ENCODE measurements at places on chromosomes 1 and 21.

GRCh38 chr1:93079685-93080141, 630 bp downstream of the MTF2 start:
- no peak for DNase-seq

DNA sequence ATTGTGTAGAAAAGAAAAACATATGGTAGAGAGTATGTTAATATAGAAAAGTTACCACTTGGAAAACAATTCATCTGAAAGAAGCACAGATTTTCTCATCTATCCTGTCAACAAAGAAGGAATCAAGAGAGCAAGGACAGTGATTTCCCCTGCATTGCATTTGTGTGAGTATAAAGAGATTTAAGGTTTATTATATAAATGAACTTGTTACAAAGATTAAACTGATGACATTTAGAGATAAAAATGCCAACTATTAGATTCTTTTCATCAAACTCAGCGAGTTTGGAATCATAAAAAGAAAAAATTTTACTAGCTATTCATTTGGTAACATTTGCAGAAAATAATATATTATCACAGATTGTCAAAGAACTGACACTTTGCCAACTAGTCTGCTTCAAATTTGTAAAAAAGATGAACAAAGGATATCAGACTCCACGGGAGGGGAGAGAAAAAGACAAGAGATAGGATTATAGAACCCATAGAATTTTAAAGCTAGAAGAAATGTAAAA, at the start of gene RGS21:
Gene RGS21, plus strand, starts transcription at position 51 of the 509 bp plus-strand sequence. CDS start 26,045 bp downstream, outside the sequence.
- DNase-seq, result no peak

DNA sequence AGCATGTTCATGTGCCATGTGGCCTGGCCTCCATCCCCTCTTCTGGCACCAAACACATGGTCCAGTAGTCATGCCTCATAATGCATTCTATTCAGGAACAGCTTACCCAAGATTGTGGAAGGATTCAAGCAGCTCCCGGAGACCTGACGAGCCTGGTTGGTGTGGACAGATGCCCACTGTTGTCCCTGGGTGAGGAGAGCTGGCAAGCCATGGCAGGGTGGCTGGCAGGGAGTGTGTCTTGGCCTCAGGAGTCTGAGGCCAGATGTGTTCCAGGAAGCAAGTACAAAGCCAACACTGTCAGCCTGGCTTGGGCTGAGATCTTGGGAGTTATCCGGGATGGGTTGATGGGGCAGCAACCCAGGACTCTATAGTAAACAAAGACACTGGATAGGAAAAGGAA, 7.3 kb upstream of the FABP3 start:
- peak; percentile 21 for DNase-seq

DNA sequence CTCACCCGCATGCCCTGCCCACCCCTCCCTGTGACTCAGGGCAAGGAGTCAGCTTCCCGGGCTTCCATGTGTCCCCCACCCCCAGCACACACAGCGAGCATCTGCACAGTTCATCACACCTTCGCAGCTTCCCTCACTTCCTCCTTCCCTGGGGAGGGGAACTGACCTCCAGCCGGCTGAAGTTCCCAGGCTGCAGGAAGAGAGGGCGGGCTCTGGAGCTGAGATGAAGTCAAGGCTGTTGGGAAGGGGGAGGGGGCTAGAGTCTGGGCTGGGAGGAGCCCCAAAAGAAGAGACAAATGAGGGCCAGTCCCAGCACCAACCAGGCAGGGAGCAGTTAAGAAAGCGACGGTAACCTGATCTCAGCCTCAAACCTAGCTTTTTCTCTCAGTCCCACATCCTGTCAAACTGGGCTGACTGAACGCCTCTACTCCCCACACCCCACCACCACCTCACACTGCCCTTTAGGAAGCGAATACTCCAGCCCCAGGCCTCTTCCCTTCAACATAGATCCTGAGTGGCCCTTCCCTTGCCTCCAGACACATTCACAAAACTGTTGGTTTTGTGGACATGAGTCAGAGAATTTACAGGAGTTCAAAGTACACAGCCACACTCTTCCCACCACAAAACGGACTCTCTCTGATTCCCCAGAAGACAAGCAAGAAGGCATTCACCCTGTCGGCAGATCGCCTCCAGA, 1.8 kb downstream of the RHOC start:
- DNase-seq, result peak; percentile 93

DNA sequence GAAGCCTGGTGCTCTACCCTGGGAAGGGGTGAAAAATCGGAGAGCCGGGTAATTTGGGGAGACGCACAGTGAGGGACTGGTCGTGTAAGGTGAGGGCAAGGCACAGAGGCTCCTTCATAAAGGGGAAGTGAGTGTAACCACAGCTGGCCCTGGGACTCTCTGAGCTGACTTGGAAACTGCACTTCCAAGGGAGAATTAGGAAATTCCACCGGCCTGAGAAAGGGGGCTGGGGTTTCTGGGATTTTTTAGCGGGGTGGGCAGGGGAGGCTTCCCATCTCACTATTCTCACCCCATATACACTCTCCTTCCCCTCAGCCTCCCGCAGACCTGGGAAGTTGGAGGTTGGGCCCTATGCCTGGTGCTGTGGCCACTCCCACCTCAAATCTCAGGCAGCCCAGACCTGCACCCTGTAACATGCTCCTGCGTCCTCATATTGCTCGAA, 88.3 kb upstream of the IPO9 start:
- no peak for DNase-seq

DNA sequence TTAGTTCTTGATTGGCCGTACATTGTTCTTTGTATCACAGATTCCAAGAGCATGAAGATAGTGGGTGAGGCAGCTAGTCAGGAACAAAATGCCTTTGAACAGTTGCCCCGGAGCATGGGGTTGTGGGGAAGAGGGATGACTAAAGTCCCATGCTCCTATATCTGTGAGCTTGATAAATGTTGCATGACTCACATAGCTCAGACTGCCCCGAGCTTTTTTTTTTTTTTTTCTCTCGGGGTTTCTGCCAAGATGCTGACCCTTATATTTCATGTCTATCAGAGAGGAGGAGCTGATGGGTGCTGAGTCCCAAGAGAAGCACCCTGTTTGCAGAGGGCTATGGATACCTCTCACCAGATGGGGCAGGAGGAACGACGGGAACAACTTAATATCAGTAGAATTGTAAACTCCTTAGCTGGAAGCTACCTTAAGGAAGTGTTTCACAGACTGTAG, 40.6 kb downstream of the SRRM1 start:
- peak; percentile 60 for DNase-seq

GRCh38 chr1:61497013-61497412, 227.9 kb downstream of the TM2D1 start:
- no peak for DNase-seq

- peak; percentile 82 for DNase-seq
These were observed at the start of gene CAMK2N1 for GRCh38 chr1:20485527-20486456. Gene CAMK2N1, minus strand, starts transcription at chr1:20486210. Its CDS starts 831 bp downstream, at chr1:20485379.

- DNase-seq, result peak; percentile 37
These were observed 77.0 kb downstream of the CAMK2N1 start for GRCh38 chr1:20409012-20409411.

GRCh38 chr21:26544201-26544775, 28.8 kb downstream of the CYYR1 start:
- DNase-seq, result no peak

GRCh38 chr1:44243782-44244495, 30.7 kb downstream of the DMAP1 start:
- DNase-seq, result no peak
